T1000 (cell line): ENCODE measurements at places on chromosomes 13 and 19.

- no peak for DNase-seq
These were observed 14.0 kb downstream of the ZNF552 start for GRCh38 chr19:57800696-57801095.

DNA sequence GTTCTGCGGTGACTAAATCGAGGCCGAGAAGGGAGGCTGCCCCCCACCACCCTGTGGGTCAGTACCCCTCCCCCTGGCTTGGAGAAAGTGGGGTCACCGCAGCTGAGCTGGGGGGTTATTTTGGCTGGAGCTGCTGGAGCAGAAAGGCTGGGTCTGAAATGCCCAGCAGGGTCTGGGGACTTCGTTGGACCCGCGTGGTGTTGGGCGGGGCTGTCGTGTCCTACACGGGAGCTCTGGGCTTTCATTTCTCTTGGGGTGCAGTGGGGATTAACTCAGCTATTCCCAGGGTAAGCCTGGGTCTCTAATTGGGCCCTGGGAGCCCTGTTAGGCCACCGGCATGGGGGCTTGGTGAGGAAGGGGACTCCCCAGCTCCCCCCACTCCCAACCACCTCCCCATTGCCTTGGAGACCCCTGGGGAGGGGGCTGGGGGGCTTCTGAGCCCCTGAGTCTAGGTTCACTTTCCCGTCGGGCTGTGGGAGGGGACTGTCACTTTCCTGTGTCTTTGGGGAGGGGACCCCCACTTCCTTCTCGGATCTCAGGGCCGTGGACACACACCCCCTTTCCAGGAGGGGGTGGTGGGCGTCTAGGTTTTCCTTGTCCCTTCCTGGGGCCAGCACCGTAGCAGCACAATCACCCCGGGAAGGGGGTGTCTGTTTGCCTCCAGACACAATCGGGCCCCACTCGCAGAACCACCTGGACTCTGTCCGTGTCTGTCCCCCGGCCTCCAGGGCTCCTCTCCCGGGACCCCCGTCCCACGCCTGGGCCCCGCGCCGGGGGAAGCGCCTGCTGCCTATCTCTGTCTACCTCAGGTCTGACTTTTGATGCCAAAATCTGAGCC is 10.2 kb upstream of the WDR18 start:
- no peak for DNase-seq

DNA sequence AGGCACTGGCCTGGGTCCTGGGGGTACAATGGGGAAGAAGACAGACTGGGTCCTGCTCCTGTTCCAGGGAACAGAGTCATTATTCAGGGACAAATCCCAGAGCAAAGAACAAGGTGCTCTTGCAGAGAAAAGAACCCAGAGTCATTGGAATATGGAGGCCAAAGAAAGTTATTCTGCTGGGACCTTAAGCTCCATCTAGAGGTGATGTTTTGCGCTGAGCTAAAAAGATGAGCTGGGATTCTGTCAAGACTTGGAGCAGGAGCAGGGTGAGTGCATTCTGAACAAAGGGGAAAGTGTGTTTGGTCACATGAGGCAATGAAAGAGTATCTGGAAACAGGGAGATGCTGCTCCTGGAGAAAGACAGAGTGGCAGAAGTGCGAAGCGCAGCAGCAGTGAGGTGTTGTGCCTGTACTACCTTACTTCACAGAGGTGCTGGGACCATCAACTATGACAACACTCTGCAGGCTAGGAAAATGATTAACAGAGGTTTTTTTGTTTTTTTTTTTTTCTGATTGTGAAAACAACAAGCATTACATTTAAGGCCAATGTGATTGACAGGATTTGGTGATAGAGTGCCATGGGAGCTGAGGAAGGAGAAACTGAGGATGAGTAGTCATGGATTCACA is 95.3 kb upstream of the TNFSF11 start:
- DNase-seq, result no peak

- no peak for DNase-seq
These were observed 572.5 kb downstream of the LIG4 start for GRCh38 chr13:107642831-107643230.

DNA sequence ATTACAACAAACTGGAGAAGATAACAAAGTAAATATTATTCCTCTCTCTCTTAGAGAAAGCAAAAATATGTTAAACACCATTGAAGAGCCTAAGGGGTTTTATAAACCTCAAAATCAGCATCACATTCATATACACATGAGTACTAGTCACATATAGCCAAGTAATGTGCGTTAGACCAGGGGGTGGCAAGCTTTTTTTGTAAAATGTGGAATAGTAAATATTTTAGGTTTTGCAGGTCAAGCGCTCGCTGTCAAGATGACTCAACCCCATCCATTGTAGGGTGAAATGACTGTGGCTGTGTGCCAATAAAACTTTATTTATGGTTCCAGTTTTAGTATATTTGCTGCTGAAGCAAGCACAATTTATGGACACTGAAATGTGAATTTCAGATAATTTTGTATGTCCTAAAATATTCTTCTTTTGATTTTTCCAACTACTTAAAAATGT is 21.7 kb downstream of the RFX2 start:
- DNase-seq, result no peak

DNA sequence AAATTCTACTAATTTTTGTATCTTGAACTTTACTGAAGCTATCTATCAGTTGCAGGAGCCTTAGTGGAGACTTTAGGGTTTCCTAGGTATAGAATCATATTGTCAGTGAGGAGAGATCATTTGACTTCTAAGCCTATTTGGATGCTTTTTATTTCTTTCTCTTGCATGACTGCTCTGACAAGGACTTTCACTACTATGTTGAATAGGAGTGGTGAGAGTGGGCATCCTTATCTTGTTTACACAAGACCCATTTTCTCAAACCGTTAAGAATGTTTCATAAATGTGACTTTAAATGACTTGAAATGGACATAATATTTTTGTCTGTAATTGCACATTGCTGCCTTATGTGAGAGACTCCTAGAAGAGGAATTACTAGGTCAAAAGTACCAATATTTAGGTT is 17.9 kb upstream of the CSNK1A1L start:
- DNase-seq, result no peak

DNA sequence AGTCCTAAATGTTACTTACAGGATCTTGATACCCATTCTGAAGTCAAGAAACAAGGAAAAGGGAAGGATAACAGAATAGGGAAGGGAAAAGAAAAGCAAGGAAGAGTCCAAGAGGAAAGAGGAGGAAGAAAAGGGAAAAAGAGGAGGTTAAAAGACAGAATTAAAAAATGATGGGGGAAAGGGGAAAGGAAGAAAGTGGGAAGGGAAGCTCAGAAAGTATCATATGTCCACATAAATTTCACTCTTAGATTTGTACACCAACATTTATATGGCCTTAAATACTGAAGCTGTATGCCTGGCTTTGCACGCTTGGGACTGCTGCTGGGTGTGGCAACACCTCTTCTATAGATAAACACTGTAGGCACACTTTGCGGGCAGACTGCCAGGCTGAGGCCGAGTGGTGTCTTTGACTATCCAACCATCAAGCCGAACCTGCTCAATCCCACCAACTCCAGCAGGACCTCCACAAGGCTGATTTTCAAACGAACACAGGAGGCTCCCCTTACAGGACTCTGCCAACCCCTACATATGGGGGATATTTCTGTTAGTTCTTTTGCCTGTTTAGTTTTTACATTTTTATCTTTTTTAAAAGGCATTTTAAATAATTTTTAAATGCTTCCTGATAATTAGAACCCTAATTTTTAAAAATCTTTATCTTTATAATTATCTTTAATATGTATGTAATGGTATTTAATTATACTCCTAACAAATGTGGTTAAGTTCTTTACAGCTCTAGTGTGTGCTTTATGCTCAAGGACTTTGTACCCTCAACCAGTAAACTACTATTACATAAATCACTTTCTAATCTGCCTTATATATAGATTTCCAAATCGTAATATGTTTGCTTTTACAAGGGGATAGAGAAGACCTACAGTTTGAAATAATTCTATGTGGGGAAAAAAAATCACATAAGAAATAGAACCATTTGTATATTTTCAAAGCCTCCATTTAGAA is 154.2 kb downstream of the DIAPH3 start:
- no peak for DNase-seq

- DNase-seq, result no peak
These were observed 61.4 kb downstream of the MICU2 start for GRCh38 chr13:21542563-21542962.

DNA sequence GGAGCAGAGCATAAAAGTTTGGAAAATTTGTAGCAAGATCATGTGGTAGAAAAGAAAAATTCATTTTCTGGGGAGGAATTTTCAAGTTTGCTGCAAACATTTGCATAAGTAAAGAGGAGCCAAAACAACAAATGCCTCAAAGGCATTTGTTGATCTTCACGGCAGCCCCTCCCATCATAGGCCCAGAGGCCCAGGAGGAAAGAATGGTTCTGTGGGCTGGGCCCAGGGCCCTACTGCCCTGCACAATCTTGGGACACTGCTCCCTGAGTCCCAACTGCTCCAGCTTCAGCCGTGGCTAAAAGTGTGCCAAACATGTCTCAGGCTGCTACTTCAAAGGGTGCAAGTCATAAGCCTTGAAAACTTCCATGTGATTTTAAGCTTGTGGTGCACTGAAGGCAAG is 11.3 kb downstream of the LGALS13 start:
- no peak for DNase-seq

DNA sequence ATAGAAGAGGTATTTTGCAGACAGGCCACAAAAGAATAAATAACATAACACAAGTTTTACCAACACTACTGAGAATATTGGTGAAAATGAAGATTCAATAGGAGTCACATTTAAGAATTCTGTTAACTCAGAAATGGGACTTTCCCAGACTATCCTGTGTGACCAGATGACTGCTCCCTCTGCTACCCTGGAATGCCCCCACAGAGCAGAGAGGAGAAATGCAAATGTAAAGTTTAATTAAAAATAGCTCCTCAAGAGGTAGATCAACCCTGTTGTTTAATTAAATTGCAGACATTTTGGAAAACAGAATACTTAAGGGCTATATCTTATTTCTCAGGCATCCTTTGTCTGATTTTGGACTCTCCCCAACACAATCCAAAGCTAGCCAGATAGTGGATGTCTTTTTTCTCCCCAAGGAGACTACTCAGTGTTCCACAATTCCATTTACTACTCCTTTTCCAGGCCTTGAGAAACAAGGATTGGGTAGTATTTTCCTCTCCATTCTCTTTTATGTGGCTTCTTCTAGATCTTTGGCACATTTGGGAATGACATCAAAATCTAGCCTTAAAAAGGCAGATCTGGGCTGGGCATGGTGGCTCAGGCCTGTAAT is 104.7 kb upstream of the TSC22D1 start:
- no peak for DNase-seq

DNA sequence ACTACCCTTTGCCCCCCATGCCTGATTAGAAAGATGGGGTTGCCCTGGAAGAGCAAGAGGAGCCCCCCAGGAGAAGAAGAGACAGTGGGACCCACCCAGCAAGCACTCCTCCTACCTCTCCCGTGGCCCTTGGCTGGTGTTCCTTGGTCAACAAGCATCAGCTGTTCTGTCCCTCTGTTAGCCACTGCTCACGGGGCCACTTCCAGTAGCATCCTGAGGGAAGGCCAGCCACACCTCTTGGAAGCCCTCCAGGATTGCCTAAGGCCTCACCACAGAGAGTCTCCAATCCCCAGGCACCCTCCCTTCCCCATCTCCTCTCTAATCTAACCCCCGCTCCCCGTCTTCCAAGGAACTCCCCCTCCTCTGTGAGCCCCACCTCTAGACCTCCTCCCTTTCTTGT is 15.1 kb upstream of the DPP9 start:
- DNase-seq, result no peak

DNA sequence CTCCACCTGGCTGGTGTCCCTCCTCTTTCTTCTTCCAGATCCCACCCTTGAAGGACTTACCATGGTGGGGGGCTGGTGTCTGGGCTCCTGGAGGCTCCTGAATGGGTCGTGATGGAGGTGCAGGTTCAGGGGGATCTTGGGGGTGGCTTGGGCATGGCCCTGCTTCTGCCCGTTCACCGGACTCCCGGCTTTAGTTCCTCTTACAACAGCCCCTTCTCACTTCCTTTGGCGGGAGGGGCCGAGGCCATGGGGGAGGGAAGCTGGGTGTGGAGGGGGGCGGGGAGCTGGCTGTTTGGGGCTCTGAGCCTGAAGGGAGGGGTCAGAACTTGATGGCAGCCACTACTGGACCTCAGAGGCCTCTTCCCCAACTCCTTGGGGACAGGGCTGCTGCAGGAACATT is at the start of gene MYO1F:
MYO1F (minus strand) TSS at position 196 of the 400 bp plus-strand sequence; CDS start at position 63, 133 bp downstream.
- no peak for DNase-seq

GRCh38 chr19:33472691-33473652 is 48.6 kb downstream of the PEPD start:
- DNase-seq, result peak; percentile 88

GRCh38 chr13:93320942-93321341 is 94.3 kb downstream of the GPC6 start:
- no peak for DNase-seq

DNA sequence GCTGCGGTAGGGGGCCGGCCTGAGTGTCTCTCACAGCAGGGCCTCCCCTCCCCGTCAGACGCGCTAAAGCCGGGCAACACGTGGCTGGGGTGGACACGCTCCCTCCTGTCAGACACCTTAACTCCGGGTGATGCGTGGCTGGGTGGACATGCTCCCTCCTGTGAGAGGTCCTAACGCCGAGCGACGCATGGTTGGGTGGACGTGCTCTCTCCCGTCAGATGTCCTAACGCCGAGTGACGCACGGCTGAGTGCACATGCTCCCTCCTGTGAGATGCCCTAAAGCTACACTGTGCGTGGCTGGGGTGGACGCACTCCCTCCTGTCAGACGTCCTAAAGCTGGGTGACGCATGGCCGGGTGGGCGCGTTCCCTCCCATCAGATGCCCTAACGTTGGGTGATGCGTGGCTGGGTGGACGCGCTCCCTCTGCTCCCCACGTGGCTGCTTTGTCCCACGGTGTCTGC is 126.1 kb upstream of the MCF2L start:
- DNase-seq, result no peak

- DNase-seq, result no peak
These were observed 27.3 kb upstream of the VWA8 start for GRCh38 chr13:41988244-41988643.

GRCh38 chr19:28482221-28482620 is 730.7 kb downstream of the UQCRFS1 start:
- no peak for DNase-seq

- no peak for DNase-seq
These were observed 211.0 kb downstream of the SLC7A1 start for GRCh38 chr13:29384466-29384865.

- DNase-seq, result no peak
These were observed 59.8 kb upstream of the TPM4 start for GRCh38 chr19:16016226-16017137.

DNA sequence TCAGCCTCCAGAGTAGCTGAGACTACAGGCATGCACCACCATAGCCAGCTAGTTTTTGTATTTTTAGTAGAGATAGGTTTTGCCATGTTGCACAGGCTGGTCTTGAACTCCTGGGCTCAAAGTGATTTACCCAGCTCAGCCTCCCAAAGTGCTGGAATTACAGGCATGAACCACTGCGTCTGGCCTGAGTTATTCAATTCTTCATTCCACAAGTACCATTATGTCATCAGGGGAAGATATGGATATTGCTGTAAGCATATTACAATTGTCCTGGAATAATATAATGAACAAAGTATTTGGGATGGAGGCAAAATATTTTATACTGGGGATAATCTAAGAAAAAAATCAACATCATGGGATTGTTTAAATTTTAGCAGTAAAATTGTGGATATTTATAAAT is 646.0 kb upstream of the SLITRK6 start:
- DNase-seq, result no peak
